Right ventricle myocardium superior (tissue), 1 donor: ENCODE measurements at places on chromosomes 4 and X.

GRCh38 chrX:54945224-54945623 lies 24.6 kb downstream of the TRO start:
- no peak for DNase-seq

DNA sequence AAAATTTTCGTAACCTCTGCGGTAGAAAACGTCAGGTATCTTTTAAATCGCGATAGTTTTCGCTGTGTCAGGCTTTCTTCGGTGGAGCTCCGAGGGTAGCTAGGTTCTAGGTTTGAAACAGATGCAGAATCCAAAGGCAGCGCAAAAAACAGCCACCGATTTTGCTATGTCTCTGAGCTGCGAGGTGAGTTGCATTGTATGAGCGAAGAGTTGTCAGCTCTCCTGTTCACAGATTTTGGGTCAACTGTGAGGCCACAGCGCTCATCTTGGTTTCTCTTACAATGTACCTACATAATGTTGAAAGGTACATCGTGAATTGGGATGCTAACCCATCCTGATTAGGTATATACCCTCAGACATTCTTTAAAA lies 486 bp downstream of the CLCN3 start:
- no peak for DNase-seq

DNA sequence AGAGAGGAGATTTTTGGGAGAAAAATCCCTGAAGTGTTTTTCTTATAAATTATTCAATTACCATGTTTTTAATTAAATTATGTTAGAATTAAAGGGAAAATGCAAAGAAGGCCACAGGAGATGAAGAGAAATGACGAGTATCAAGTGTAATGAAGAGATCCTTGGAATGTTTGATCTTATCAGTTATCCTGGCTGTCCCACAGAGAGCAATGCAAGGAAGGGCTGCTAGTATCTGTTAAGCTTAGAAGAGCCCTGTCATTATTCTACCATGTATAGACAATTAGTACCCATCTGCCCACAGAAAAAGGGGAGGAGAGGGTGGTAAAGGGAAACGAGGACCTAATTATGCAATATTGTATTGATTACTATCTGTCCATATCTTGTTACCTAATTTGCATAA lies 257.1 kb downstream of the BANK1 start:
- DNase-seq = no peak

- no peak for DNase-seq
Measured at GRCh38 chrX:46611658-46612362, 38.2 kb downstream of the CHST7 start.
